ENCODE measurements at places on chromosomes 11 and 22. TPM values are rescaled to one million over a fixed set of nuclear protein-coding genes. Genes with fewer than 3 reads are reported as not detected.

Gene FZD4
- total RNA-seq: 1.3 TPM

Gene GGTLC3
- total RNA-seq: not detected

Gene RASGRP2
- 0.88 TPM for total RNA-seq

Gene ADM2
- total RNA-seq: 0.69 TPM

Gene C1QTNF4
- total RNA-seq: not detected

Gene SHANK2
- 8.5 TPM for total RNA-seq

Gene SLC22A9
- total RNA-seq: not detected

Gene RIN1
- 35.7 TPM for total RNA-seq

Measured in A549 treated with ZK216348 at 1 μM for 4 hours (cell line).